Stimulated activated CD8-positive, alpha-beta memory T cell treated with anti-CD3 and anti-CD28 coated beads, Interleukin-12 subunit alpha, Interleukin-12 subunit beta, amount 100 ng/mL, for 4 hours (primary cell): ENCODE measurements at places on chromosomes 2 and 18.

DNA sequence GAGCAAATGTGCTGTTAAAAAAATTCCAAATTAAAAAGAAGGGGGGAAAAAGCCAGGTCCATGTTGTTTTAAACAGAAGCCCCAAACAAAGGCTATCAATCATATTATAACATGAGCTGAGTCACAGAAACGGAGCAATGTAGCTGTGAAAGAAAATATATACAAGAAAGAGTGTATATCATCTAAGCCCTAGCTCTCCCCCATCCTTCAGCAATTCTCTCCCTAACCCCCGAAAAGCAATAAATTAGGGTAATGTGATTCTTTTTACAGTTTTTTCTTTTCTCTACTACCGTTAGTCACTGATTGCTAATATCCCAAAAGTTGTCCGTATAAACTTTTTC is 25.3 kb downstream of the FEZ2 start:
- DNase-seq, result no peak

GRCh38 chr2:652881-653480 is 24.2 kb downstream of the TMEM18 start:
- no peak for DNase-seq

GRCh38 chr2:230447455-230448451 is 31.8 kb downstream of the SP100 start:
- no peak for DNase-seq

DNA sequence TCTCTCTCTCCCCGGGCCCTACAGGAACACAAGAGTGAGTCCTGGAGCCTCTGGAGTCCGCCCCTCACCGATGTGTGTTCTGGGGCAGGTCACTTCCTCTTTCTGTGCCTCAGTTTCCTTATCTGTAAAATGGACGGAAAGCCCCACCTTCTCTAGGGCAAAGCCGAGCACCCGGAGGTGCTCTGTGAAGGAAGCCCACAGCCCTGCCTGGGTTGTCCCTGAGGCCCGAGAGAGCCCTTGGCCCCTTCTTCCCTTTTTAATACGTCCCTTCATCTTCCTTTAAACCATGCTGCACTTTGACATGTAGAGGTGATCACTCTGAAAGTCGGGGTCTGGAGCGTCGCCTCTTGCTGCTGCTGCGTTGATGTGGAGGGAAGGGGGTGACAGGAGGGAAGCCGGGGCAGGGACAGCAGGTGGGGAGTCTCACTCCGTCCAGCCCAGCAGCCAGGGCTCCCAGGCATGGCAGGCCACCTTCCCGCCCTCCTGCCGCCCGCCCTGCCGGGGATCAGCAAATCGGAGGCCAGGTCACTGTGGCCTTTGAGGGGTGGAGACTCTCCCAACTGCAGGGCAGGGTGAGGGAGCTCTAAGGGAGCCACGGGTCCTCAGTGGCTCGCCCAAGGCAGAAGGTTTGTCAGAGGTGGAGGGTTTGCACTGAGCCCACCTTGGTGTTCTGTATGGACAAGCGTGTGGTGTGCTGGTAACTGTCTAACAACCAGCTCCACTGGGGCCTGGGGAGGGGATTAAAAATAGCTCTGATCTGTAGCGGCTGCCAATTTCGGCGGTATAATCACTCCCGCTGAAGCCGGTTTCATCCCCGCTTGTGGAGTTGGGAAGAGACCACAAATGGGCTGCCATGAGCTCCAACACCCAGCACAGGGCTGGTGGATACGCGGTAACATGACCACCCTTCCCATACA is 135.9 kb upstream of the ID2 start:
- DNase-seq, result no peak

DNA sequence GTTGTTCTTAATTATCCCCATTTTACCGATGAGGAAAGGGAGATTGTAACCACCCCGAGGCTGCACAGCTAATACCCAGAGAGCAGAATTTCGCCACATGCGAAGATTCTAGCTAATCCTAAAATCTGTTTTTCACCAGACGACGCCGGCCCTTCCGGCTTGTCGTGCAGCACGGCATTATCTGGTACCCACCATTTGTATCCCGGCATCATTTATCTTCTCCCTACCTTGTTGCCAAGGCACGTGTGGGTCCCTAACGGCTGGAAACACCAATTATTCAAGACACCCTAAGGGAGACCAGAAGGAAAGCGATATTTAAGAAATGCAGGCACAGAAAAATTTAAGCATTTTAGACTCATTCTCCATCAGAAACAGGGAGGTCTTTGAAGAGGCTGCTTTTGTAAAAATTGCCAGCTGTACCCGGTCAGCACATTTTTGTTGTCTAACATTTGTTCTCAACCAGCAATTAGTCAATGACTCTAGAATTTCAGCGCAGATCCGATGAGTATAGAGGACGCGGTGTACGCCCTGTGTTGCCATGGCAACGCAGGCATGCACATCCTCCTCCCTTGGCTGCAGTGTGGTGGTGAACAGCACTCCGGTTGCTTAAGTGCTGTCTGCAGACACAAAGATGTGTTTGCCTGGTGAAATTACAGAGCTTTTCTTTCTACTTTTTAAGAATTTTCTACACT is 111.6 kb downstream of the AGAP1 start:
- no peak for DNase-seq

DNA sequence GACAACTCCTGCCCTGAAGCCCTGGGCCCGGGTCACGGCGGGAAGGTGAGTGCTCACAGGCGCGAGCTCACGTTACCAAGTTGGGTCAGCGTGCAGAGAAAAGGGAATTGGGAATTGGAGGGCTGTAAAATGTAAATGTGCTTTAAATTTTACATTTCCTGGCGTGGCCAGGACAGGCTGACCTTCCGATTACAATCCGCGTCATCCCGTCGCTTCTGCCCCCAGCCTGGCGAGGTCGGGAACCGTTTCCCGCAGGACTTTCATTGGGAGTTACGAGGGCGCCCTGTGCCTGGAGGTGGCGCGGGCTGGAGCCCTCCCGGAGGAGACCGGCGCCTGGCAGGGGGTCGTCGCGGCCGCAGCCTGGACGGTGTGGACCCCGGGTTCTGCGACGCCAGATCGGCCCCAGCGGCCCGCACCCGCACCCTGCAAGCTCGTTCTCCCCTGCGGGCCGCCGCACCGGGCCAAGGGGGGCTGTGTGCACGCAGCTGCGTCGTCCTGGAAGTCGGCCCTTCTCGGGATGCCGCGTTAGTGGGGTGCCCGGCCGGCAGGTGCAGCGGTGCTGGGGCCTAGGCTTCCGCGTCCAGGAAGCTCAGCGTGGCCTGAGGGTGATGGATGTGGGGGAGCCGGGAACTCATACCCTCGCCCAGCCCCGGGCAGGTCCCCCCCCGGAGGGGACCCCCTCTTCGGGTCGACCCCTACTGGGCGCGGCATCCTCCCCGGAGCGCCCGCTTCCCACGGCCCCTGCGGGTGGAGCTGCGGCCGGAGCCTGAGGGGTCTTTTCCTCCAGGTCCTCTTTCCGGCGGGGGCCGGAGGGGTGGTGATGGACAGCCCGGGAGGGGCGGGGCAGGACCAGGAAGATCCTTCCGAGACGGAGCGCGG is 63.9 kb downstream of the LRRFIP1 start:
- DNase-seq, result no peak

DNA sequence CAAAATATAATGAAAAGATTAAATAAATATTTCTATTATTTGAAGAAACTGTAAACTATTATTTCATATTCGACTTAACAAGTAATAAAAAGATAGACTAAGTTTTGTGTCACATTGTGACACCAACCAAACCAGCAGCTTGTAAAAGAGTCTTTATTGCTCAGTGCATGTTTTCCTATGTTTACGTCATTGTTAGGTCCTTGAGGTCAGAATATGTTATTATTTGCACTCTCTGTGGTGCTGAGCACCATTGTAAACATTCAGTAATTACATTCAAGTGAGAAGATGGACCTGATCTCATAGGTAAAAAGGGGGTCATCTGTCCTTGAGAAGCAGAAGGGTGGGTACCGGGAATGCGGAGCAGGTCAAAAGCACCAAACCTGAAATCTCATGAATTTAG is 1999.1 kb upstream of the CELF4 start:
- no peak for DNase-seq

- DNase-seq, result no peak
These were observed 68.4 kb downstream of the METTL4 start for GRCh38 chr18:2502880-2503279.

DNA sequence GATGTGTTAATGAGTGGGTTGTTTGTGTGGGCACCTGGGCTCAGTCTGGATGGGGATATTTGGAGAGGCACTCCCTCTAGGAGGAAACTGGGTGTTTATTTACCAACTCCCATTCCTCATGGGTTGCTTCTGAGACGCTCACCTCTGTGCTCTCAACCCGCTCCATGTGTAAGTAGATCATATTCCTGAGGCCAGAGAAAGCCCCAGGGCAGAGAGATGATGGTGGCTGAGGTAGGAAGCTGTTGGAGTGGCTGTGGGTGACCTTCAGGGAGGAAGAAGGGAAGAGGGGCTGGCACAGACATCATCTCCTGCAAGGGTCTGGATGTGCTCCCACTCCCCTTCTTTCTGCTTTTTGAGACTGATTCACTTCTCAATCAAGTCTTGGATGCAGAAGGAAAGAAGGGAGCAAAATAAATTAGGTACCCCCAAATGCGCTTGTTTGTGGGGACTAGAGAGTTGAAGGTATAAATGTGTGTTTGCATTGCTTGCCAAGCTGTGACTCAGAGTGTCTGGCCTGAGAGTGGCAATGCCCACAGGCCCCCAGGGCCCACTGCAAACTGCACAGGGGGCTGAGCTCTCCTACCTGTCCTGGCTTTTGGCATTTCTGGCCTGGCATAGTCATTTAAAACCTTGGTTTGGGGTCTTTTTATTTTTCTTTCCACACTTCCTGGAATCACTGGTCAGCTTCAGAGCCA is 57.2 kb upstream of the TNP1 start:
- no peak for DNase-seq

DNA sequence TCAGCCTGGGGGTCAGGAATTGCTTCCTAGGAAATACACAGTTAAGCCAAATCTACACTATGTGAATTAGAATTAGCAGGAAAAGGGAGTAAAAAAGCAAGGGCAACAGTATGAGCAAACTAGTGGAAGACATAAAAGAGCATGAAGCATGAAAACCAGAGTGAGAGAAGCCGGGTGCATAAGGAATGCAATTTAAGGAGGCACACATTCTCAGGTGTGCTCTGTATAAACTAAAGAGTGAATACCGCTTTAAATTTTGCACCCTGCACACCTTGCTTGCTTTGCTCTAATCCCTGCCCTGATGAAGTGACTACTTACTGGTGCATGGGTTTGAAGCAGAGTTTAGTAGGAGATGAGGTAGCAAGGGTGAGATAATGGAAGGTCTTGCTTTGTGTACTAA is 65.7 kb upstream of the EPHA4 start:
- no peak for DNase-seq

- no peak for DNase-seq
These were observed 586.4 kb upstream of the CNTNAP5 start for GRCh38 chr2:123438675-123439074.

- no peak for DNase-seq
These were observed 233.6 kb upstream of the NRXN1 start for GRCh38 chr2:51265539-51265938.

GRCh38 chr2:218276986-218277755 is 6.9 kb downstream of the PNKD start:
- DNase-seq, result no peak

GRCh38 chr2:156323754-156324153 is 8.8 kb downstream of the NR4A2 start:
- DNase-seq, result no peak

GRCh38 chr2:170310876-170311502 is 133.0 kb downstream of the MYO3B start:
- no peak for DNase-seq

GRCh38 chr2:148666555-148666954 is 22.0 kb downstream of the EPC2 start:
- no peak for DNase-seq

GRCh38 chr18:59961070-59961469 is 61.3 kb downstream of the PMAIP1 start:
- DNase-seq, result no peak

DNA sequence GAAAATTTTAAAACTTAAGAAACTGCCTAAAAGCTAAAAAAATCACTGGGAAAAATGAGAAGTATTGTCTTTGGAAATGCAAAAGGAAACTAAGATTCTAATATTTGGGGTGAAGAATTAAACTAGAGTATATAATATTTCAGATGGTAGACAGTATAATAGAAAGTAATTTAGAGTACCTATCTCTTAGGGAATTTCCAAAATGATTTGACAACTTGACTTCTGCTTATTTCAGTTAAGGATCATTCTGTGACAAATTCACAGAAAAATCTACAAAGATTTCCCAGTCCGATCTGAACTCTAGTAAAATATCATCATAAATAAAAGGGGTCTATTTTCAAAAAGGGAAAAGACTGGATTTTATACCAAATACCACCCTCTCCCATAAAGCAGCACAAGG is 99.6 kb downstream of the ATAD2B start:
- no peak for DNase-seq

GRCh38 chr2:164816046-164816445 is 25.6 kb downstream of the COBLL1 start:
- DNase-seq, result no peak

- no peak for DNase-seq
These were observed at the start of gene LRP2 for GRCh38 chr2:169362118-169362893. Gene LRP2 (minus strand): TSS chr2:169362534. CDS start chr2:169362399, 135 bp downstream.

GRCh38 chr2:186542002-186542401 is 47.9 kb upstream of the ITGAV start:
- DNase-seq, result no peak

- DNase-seq, result no peak
These were observed 50.1 kb upstream of the GAREM1 start for GRCh38 chr18:32520771-32521170.

DNA sequence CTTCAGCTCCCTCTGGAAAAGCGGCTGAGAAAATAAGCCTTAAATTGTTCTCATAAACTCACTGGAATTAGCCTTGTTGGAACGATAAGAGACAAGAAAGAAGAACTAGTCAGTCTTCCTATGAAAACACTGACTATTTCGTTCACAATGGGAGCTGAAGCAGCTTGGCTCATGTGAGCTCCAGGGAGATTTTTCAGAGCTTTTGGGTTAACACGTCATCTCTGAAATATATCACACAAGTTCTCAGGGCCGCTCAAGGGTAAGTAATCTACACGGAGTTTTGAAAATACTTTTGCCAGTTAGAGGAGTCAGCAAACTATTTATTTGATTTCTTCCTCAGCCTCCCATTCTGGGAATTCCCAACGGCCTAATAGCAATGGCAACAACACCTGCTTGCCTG is 316.2 kb upstream of the MGAT5 start:
- DNase-seq, result no peak

GRCh38 chr2:95063086-95063958 is 37.8 kb downstream of the MAL start:
- no peak for DNase-seq

DNA sequence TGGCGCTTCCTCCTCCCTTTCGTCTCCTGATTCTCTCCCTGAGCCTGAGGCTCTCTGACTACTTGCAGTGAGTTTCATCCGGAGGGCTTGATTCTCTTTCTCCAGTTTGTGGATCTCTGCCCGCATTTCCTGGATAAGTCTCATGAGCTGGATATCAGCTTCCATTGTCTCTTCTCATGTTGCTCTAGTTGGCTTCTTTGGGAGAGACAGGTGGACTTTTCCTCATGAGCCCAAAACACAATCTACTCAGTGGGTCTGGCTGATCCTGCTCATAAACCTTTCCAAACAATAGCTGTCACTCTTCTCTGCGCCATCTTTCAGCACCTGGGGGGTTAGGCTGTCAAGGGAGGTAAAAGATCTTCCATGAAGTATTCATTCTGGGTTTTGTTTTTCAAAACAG is at the start of gene CCDC195:
Gene CCDC195 (minus strand): TSS at position 165 of the 400 bp plus-strand sequence. CDS start 0 bp downstream, at position 165.
- no peak for DNase-seq

GRCh38 chr2:187646556-187646955 is 92.3 kb upstream of the TFPI start:
- no peak for DNase-seq
